ENCODE measurements at places on chromosomes 12 and 14. TPM values are rescaled to one million over a fixed set of nuclear protein-coding genes. Genes with fewer than 3 reads are reported as not detected.

The FBXO21 gene
- polyA plus RNA-seq: 49.6 TPM

The ABHD4 gene
- 39.5 TPM for polyA plus RNA-seq

The FAM90A1 gene
- 1.4 TPM for polyA plus RNA-seq

The ZFHX2 gene
- polyA plus RNA-seq: 5.8 TPM

The MMP17 gene
- polyA plus RNA-seq: 3.5 TPM

The FGF23 gene
- polyA plus RNA-seq: 0.07 TPM

The TPH2 gene
- 0.48 TPM for polyA plus RNA-seq

The ERP27 gene
- 8.8 TPM for polyA plus RNA-seq

The GPD1 gene
- 0.54 TPM for polyA plus RNA-seq

The TMPRSS12 gene
- not detected for polyA plus RNA-seq

The TIMM9 gene
- 74.0 TPM for polyA plus RNA-seq

The TMEM52B gene
- polyA plus RNA-seq: 0.77 TPM

The OTX2 gene
- not detected for polyA plus RNA-seq

The LIN7A gene
- 22.7 TPM for polyA plus RNA-seq

The B4GALNT3 gene
- 6.4 TPM for polyA plus RNA-seq

The FOXN3 gene
- polyA plus RNA-seq: 48.2 TPM

The TEX22 gene
- 1.4 TPM for polyA plus RNA-seq

The DIO3 gene
- polyA plus RNA-seq: 0.34 TPM

The SLC39A2 gene
- polyA plus RNA-seq: 0.10 TPM

The ARHGAP9 gene
- 5.6 TPM for polyA plus RNA-seq

The TAMALIN gene
- polyA plus RNA-seq: 43.4 TPM

Data from left lung (tissue), 14 donors.